MM.1S (cell line): ENCODE measurements at places on chromosomes 7 and 10.

GRCh38 chr10:130159192-130159794, 23.1 kb downstream of the GLRX3 start:
- DNase-seq = no peak

DNA sequence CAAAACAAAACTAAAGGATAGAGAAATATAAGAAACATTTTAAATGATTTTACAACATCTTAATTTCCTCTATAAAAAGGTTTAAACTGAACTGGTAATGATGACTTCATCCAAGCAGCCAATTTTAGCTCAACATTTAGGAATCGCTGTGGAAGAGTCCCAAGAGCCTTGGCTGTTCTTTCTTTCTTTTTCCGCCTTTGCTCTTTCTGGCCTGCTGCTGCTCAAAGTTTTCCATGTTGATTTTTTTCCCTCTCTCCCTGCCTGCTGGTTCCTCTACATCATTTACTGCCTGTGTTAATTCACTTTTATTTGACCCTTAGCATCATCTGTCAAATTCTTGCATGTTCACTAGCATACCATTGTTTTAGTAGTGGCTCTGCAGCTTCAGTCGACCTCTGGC, 146.9 kb downstream of the EVX1 start:
- DNase-seq = no peak

DNA sequence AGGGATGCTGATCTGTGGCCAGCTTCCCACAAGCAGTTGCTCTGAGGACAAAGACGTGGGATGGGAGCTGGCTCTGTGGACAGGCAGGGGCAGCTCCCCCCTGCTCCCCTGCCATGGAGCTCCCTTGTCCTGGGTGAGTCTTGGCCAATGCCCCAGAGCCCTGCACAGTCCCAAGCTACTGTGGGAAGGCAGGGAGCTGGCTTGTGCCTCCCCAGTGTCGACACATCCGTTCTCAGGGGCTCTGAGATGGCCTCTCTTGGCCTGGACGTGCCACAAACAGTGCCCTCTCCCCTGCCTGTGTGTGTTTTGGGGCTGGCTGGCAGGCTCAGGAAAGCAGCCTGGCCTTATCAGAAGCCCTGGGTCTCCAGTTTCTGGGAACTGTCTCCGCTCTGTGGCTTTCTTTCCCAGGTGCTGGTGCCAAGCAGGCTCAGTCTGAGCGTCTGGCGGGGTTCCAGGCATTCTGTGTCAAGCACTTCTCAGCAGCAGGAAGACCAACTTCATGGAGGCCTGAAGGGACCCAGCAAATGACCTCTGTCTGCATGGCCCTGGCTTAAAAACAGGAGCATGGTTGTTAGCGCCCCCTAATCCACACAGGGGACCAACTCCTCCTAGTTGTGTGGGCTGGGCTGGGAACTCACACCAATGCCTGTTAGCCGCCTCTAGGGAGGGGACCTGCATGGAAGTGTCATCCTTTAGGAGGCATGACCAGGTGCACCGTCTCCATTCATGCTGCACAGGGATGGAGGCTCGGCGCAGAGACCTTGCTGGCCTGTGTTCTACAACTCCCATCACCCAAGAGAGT, 375.2 kb downstream of the RPS24 start:
- no peak for DNase-seq

DNA sequence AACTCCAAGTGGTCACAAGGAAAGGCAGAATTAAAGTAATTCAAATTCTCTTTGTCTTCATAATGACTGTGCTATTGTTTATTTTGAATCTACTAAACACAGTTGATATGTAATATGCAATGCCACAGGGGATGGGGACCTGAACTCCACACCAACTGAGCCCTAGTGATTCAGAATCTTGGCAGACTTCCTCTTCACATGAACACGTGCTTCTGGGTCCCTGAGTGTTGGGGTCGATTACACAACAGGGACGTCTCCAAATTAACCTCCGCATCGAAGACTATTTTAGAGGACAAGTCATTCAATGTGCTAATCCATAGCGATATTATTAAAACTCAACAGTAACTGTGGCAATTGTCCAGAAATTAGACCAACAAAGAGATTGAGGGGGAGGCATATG, 95.3 kb upstream of the CARD11 start:
- DNase-seq = no peak

DNA sequence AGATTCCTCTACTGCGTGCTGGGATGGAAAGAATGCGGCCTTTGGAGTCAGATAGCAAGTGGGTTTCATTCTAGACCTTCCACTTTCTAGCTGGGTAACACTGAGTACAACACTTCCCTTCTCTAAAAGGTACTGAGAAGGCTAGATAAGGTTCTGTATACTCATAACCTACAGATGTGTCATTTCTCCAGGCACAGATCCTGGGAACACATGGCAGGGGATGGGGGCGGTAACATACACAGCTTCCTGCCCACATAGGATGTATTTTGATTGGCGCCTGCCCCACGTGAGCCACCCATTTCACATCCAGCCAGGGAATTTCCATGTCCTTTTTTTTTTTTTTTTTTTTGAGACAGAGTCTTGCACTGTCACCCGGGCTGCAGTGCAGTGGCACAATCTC, 31.8 kb downstream of the KLRG2 start:
- DNase-seq = no peak

DNA sequence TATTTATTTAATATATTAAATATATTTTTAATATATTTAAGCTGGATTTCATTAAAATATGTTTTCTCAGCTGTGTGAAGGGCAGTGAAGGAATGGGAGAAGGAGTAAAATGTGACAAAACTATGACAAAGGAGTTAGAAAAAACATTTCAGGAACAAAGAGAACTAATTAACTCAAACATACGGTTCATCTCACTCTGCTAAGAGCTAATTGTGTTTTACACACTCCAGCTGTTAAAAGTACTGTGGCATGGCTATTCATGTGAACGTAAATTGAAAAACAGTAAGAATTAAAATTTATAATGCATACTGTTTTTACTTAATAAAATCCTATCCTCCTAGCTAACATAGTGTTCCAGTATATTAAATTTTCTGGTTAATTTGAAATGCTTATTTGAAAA, 262.5 kb upstream of the GNAI1 start:
- DNase-seq = no peak

DNA sequence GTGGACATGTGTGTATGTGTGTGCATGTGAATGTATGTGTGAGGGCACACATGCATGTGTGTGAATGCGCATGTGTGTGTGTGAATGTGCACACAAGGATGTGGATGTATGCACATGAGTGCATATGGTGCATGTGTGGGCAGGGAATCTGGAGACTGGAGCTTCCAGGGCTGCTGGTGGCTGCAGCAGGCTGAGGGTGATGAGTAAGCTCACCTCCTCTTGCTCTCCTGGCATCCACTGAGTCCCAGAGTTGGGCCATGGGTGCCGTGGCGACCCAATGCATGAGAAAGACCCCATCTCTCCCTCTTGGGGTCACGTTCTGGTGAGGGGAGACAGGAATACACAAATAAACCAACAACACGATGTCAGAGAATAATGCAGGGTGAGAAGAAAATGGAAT, 33.3 kb upstream of the COL13A1 start:
- DNase-seq = no peak

- no peak for DNase-seq
Observed at GRCh38 chr7:1638215-1638661, 31.8 kb upstream of the ELFN1 start.

DNA sequence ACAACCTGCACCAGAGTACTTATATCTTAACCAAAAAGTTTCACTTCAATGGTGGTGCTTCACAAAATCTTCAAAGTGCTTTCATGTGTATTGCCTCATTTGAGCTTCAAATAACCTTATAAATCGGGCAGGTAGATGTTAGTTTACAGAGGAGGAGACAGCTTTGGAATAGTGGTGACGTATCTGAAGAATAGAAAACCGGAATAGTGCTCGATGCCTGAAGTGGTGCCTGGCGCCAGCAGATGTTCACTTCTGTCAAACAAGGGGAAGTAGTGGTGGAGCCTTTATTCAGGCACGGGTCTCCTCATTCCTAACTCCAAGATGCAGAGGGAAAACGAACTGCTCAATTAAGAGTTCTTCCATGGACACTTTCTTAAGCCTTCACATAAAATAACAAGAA, 58.1 kb downstream of the NHLRC2 start:
- no peak for DNase-seq

DNA sequence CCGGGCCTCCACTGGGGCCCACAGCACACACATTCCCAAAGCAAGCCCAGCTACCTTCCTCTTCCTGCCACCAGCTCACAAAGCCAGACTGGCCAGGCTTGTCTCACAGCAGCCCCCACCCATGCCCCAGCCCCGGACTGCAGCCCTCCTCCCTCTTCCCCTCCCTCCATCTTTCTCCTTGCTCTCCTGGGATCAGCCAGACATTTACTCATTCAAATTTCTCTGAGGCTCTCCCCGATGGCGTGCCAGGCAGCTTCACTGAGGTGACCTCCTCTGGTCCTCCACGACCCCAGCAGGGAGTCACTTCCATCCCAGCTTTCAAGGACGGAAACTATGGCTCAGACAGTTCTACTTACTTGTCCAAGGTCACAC, 187.5 kb downstream of the GRID1 start:
- DNase-seq = no peak

GRCh38 chr7:124643311-124643811, 122.2 kb downstream of the GPR37 start:
- DNase-seq = no peak

- DNase-seq = no peak
Observed at GRCh38 chr10:22633106-22633505, 81.3 kb downstream of the PIP4K2A start.

- no peak for DNase-seq
Observed at GRCh38 chr10:35598379-35598778, 6.8 kb upstream of the GJD4 start.

GRCh38 chr10:96380821-96381220, 22.0 kb upstream of the OPALIN start:
- DNase-seq = no peak

DNA sequence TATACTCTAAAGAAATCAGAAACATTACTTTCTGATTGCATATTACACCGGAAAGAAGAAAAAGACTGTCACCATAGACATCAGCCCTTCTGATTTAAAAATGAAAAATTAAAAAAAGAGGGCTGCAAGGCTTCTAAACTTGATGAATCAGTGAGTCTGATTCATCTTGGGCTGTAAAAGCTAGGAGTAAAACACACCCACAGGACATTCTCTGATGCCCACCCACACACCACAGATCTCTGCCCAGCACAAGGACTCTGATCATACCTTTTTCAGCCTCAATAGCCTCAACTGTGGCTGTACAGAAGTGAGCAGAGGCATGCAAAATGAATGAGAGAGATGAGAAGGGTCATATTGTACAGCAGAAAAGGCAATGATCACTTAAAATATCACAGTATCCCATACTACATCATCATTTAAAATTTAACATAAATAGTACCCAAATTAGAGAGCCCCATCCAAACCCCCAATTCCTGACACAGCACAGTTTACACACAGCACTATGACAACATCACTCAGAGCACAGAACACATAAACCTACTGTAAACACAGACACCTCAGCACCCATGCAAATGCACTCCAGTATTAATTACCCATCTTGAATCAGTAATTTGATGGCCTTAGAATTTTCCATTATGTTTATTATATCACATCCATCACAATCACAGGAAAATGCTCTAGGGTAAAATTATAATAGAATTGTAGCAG, 6.4 kb upstream of the MSS51 start:
- no peak for DNase-seq

GRCh38 chr10:68406815-68407548, at the start of gene RUFY2:
Gene RUFY2, minus strand, starts transcription at chr10:68407277. Its CDS starts 88 bp downstream, at chr10:68407189.
- DNase-seq = peak; percentile 81

- DNase-seq = no peak
Observed at GRCh38 chr7:38822549-38822948, 86.4 kb downstream of the VPS41 start.
